ENCODE measurements at places on chromosomes 3 and 15.

GRCh38 chr3:147872568-147872967 lies 463.4 kb downstream of the ZIC1 start:
- DNase-seq, result no peak

DNA sequence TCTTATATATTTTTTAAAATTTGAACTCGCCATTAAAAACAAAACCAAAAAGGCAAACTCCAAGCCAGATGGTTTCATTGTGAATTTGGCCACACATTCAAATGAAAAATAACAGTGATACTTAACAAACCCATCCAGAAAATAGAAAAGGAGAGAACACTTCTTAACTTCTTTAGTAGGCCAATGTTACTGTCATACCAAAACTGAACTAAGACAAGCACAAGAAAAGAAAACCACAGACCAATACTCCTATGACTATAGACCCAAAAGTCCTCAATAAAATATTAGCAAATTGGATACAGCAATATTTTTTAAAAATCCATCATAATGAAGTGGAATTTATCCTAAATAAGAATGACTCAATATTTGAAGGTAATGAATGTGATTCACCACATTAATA lies 73.5 kb upstream of the ALDH1A3 start:
- no peak for DNase-seq

DNA sequence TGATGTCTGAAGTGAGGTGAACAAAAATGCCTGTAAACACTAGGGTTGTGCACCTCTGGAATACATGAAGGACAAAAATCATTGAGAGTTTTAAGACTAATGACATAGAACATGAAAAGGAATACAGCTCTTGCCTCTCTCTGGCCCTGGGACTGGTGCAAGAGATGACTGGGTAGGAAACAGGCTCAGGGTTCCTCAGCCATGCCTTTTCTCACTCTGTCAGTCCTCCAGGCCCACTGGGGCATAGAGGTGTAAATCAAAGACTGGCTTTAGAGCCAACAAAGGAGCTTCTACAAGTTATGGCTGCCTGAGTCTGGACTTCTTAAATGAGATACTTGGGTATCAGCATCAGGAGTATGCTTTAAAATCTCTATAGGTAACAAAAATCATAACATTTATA lies 554.7 kb upstream of the KCNMB2 start:
- no peak for DNase-seq

DNA sequence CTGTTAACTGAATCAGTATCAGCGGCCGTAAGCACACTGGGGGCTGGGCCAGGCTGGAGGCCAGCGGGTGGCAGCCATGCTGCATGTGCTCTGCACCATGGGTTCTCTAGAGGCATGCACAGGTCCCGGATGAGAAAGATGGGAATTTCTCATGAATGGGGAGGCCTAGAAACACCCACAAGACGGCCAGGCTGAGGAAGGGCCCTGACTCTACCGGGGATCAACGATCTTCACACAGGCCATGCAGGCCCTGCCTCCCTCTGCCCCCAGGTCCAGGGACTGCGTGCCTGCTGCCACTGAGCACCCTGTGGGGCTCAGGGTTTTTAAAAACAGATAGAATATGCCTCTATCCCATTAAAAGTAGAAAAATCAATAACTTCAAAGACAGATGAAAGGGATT lies 32.7 kb downstream of the SLC41A3 start:
- DNase-seq, result no peak

DNA sequence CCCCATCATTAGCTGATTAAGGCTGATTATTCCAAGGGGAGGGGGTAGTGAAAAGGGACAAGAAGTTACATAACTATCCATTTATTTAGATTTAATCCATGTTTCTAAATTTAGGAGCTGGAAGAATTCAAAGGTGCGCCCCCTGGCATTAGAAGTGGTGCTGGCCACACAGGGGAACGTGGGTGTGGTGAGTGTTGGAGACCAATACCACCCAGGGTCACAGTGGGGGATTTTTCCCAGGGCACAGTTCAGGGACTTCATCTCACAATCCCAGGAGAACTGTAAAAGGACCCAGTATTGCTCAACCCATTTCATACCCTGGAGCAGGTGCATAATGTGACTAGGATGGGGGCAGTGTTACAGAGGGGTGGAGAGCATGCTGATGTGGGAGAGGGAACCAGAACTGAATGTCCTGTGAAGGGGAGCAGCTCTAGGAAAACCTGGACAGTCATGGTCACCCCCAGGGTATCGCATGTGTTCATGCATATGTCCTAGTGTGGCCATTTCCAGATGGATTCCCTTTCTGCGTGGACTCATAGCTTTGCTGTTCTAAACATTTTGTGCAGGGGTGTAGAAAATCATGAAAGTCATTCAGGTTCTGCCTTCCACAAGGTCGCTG lies 110.3 kb downstream of the LSM3 start:
- DNase-seq, result no peak

DNA sequence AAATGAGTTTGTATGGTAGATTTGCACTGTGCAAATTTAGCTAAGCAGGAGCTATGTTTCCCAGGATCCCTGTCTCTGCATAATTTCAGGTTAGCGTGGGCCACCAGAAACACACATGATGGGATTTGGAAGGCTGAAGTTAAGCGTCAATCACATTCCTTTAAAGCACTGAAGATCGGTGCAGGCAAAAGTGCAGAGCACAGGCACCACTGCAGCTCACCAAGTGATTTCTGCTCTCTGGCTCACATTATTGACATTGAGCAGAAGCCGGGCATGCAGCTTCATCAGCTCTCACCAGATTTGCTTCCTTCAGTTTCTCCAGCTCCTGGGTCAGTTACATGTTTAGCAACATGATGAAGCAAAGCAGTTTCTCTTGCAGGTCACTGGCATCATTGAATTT lies 256.4 kb upstream of the TGFBR2 start:
- DNase-seq, result no peak

- DNase-seq, result peak; percentile 93
Measured at GRCh38 chr15:63600616-63601025, 3.4 kb downstream of the FBXL22 start.

GRCh38 chr15:91897585-91898372 lies 44.3 kb downstream of the SLCO3A1 start:
- DNase-seq, result no peak
